NCI-H524 (cell line): ENCODE measurements at places on chromosomes 6 and 20.

- no peak for DNase-seq
Observed at GRCh38 chr6:108608453-108609275, 47.9 kb downstream of the FOXO3 start.

GRCh38 chr20:53321596-53321995 lies 272.0 kb downstream of the ZNF217 start:
- peak; percentile 5 for DNase-seq

- DNase-seq = no peak
Observed at GRCh38 chr6:53059648-53060589, 5.3 kb upstream of the FBXO9 start.

DNA sequence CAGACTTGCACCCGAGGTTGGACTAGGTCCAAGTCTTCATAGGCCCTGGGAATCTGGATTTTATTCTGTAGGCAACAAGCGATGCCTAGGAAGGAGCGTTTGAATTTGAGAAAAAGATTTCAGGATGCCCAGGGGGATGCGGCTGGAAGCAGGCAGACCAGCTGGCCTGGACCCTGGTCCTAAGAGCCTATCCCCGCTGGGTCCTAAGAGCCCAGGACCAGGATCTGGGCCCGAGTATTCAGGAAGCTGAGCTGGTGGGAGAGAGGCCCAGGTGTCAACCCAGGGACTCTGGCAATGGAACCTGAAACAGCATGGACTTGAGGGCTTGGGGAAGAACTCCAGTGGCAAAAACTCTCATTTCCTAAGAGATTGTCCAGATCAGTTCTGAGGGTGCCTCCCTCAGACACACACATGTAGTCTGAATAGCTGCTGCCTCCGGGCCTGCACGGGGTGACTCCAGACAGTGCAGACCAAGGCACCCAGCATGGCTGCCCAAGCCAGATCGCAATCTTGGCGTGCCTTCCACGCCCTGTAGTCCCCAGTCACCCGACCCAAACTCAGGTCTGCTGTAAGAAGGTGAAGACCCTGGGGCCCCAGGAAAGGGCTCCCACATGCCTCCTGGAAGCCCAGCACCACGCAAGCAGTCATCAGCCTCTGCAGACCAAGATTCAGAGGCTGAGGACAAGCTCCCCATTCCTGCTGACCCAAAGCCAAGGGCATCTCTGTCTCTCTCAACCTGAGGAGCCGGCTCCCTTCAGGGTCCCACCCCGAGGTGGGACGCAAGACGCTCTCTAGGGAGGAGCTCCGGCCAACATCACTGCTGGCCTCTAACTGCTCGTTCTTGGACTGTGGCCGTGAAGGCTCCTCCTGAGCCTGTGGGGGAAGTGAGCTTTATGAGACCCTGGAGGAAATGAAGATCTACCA lies 34.4 kb downstream of the RRBP1 start:
- no peak for DNase-seq
